Activated naive CD4-positive, alpha-beta T cell treated with anti-CD3 and anti-CD28 coated beads for 36 hours (primary cell): ENCODE measurements at places on chromosomes 3 and 15. TPM values are rescaled to one million over a fixed set of nuclear protein-coding genes. Genes with fewer than 3 reads are reported as not detected.

DNA sequence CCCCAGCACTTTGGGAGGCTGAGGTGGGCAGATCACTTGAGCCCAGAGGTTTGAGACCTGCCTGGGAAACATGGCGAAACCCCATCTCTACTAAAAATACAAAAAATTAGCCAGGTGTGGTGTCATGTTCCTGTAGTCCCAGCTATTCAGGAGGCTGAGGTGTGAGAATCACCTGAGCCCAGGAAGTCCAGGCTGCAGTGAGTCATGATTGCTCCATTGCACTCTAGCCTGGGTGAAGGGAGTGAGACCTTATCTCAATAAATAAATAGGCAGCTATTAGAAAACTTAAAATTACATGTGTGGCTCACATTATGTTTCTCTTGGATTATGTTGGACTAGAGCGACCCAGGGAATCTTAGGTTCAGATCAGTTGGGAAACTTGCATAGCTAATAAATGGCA lies 69.7 kb downstream of the RPLP1 start:
- no peak for DNase-seq
- H3K36me3 ChIP-seq = no peaks in the 10 kb centered on the region

GRCh38 chr3:117398141-117398899 lies 688.7 kb downstream of the TUSC7 start:
- no peak overlapping the region for H3K27ac ChIP-seq
- no peaks in the 10 kb centered on the region for H3K36me3 ChIP-seq
- no peaks in the 10 kb centered on the region for H3K27me3 ChIP-seq
- H3K4me1 ChIP-seq = no peaks in the 10 kb centered on the region
- no peak overlapping the region for H3K4me3 ChIP-seq

DNA sequence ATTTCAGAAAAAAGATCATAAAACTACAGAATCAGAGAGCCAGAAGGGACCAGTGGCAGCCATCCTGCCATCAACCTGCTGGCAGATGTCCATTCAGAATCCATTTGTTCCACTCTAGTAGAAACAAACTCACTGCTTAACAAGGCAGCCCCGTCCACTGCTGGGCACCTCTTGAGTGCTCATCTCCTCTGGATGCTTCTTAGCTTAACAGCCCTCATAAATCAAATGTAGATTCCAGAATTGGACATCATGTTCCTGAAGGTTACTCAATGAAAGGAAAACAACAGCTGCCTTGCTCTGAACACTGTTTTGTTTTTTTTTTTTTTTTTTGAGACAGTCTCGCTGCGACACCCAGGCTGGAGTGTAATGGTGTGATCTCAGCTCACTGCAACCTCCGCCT lies 37.3 kb downstream of the ABCC5 start:
- no peaks in the 10 kb centered on the region for H3K4me1 ChIP-seq
- DNase-seq = no peak
- H3K36me3 ChIP-seq = peaks cover 3% of the 10 kb centered on the region
- H3K27me3 ChIP-seq = no peaks in the 10 kb centered on the region

DNA sequence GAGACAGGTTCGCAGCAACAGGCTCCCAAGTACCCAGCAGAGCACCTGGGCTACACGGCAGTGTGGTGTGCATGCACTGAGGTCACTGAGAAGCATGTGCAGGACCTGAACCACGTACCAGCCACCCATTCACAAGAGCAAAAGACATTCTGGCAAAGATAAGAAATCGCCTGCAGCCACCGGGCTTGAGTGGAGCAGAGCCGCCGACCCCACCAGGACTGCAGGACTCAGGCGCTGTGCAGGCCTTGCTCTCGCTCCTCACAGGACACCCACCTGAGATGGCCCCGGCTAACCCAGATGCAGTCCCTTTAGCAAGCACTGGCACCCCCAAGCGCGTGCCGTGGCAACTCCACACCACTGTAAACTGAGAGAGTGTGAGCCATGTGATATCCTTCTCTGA lies 32.3 kb upstream of the OCA2 start:
- no peak overlapping the region for H3K4me3 ChIP-seq
- DNase-seq = no peak
- peaks cover 24% of the 10 kb centered on the region for H3K36me3 ChIP-seq
- H3K27me3 ChIP-seq = no peaks in the 10 kb centered on the region

GRCh38 chr15:90869140-90869541 lies 753 bp downstream of the FURIN start:
- peaks cover 42% of the 10 kb centered on the region for H3K4me1 ChIP-seq
- peak overlapping the region; percentile 93 for H3K4me3 ChIP-seq
- no peaks in the 10 kb centered on the region for H3K27me3 ChIP-seq
- peaks cover 43% of the 10 kb centered on the region for H3K36me3 ChIP-seq

- H3K4me3 ChIP-seq = no peak overlapping the region
- no peaks in the 10 kb centered on the region for H3K36me3 ChIP-seq
- no peak for DNase-seq
- H3K27me3 ChIP-seq = peaks cover 10% of the 10 kb centered on the region
Observed at GRCh38 chr3:50264383-50264963, 4.5 kb upstream of the SEMA3B start.

- peaks cover 9% of the 10 kb centered on the region for H3K4me1 ChIP-seq
- DNase-seq = no peak
- no peak overlapping the region for H3K27ac ChIP-seq
- H3K4me3 ChIP-seq = no peak overlapping the region
Observed at GRCh38 chr3:49911124-49911420, 7.4 kb upstream of the MST1R start.

GRCh38 chr15:90095521-90095959 lies 6.7 kb downstream of the IDH2 start:
- DNase-seq = peak; percentile 45
- peaks cover 10% of the 10 kb centered on the region for H3K36me3 ChIP-seq
- H3K27me3 ChIP-seq = no peaks in the 10 kb centered on the region
- no peak overlapping the region for H3K4me3 ChIP-seq

GRCh38 chr15:29320420-29320819 lies 50.8 kb upstream of the NSMCE3 start:
- H3K27ac ChIP-seq = no peak overlapping the region
- DNase-seq = no peak
- no peak overlapping the region for H3K4me3 ChIP-seq
- no peaks in the 10 kb centered on the region for H3K36me3 ChIP-seq
- peaks cover 10% of the 10 kb centered on the region for H3K27me3 ChIP-seq

DNA sequence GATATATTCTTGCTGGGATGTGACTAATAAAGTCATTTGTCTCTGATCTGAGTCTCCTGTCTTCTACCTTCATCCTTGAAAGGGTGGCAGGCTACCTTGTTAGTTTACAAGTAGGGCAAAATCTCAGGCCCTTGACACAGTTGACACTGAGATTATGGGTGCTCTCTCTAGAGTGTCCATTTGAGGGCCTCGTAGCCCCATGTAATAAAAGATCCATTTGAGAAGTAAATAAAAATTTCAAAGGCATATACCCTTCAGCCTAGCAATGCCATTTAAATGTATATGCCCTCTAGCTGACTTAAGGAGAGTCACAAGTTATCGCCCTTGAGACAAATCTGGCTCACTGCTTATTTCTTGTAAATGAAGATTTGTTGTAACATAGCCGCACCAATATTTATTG lies 98.6 kb downstream of the TCF12 start:
- H3K4me1 ChIP-seq = peaks cover 29% of the 10 kb centered on the region
- no peak overlapping the region for H3K27ac ChIP-seq
- DNase-seq = peak; percentile 5

GRCh38 chr15:67927501-67928168 lies 87.8 kb upstream of the RNU6-1 start:
- no peak for DNase-seq
- H3K4me3 ChIP-seq = no peak overlapping the region
- no peaks in the 10 kb centered on the region for H3K4me1 ChIP-seq
- H3K36me3 ChIP-seq = peaks cover 2% of the 10 kb centered on the region
- peaks cover 2% of the 10 kb centered on the region for H3K27me3 ChIP-seq

- no peaks in the 10 kb centered on the region for H3K36me3 ChIP-seq
- H3K27me3 ChIP-seq = no peaks in the 10 kb centered on the region
- H3K27ac ChIP-seq = no peak overlapping the region
- no peaks in the 10 kb centered on the region for H3K4me1 ChIP-seq
Observed at GRCh38 chr3:157906627-157907026, 199.6 kb downstream of the SHOX2 start.

DNA sequence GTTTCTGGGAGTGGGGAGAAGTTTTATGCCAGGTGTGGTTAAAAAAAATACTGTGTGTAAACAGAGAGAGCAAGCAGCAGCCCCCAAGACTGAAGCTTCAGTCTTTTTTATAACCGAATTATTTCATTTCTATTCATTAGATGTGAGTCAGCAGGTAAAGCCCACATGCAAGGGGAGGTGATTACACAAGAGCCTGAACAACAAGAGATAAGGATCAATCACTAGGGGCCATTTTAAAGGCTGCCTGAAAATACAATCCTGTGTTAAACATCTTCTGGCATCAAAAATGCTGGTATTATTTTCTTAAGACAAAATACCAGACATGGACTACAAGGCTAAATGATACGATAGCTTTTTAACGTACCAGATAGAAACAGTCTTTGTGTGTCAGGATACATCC lies 217.3 kb downstream of the SUCLG2 start:
- peaks cover 16% of the 10 kb centered on the region for H3K4me1 ChIP-seq
- H3K4me3 ChIP-seq = no peak overlapping the region
- DNase-seq = no peak
- H3K36me3 ChIP-seq = peaks cover 60% of the 10 kb centered on the region
- H3K27ac ChIP-seq = no peak overlapping the region
- H3K27me3 ChIP-seq = no peaks in the 10 kb centered on the region

GRCh38 chr3:129035360-129036221 lies 25.0 kb upstream of the GP9 start:
- H3K4me3 ChIP-seq = no peak overlapping the region
- peaks cover 1% of the 10 kb centered on the region for H3K27me3 ChIP-seq
- no peak for DNase-seq
- H3K27ac ChIP-seq = no peak overlapping the region
- peaks cover 16% of the 10 kb centered on the region for H3K4me1 ChIP-seq
- no peaks in the 10 kb centered on the region for H3K36me3 ChIP-seq

Gene SNTN
- total RNA-seq = not detected

Gene GPR27
- 0.93 TPM for total RNA-seq

Gene UBA5
- total RNA-seq = 40.8 TPM

Gene TMCO5A
- total RNA-seq = not detected

Gene STXBP5L
- total RNA-seq = not detected

Gene ARNT2
- total RNA-seq = 0.14 TPM

Gene ZKSCAN7
- 1.7 TPM for total RNA-seq

Gene NOP10
- 227 TPM for total RNA-seq
